ENCODE measurements at places on chromosomes 6 and 20.

DNA sequence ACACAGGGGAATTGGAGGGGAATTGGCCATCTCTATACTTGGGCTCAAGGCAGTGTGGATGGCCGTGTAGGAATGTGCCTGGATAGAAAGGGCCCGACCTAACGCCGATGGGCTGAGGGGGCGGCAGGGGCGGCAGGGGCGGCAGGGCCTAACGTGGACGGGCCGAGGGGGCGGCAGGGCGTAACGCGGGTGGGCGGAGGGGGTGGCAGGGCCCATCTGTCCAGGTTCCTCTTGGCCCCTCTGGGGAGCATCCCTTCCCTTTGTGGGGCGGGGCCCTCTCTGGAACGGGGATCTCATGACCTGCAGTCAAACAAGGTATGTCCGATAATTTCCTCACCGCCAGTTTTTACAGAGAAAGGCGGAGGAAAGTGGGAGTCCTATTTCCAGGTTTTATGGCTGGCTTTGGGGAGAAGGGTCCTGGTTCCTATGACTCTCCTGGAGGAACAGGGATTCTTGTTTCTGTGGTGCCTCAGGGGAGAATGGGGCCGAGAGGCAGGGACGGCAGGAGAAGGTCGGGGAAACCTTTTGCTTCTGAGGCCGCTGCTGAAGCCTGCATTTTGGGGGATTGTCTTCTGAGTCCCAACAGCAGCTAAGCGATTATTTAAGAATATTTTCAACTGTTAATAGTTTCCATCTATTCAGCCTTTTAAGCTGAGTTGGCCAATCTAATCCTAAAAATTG is 100.8 kb upstream of the FRMD1 start:
- no peak for DNase-seq

DNA sequence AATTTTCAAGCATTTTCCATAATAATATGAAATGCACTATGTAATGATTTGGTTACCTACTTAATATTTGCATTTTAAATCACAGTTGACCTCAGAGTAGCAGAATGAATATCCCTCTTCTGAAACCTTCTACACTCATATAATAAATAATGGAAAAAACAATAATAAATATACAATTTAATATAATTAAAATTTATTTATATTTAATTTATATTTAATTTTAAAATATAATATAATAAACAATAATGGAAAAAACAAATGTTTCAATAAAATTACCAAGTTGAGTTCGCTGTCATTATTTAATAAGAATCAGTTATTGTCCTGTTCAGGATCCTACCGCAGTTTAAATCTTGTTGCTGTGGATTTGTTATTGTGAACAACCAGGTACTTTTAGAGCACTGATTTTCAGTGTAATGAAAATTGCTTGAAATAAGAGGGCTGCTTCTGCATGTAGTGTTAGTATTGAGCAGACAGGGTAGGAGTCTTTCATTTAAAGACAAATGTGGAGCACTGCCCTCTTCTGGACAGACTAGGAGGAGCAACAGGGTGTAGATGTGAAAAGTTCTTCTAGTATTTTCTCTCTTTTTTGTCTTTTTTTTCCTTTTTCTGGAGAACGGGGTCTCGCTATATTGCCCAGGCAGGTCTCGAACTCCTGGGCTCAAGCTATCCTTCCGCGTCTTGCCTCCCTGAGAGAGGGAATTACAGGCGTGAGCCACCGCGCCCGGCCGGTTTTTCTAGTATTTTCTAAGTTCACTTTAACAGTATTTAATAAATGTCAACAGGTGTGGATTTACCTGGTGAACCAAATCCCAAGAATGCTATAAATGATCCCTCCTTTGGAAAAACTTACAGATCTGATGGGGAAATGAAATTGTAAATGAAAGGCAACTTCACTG is 13.6 kb downstream of the TRAPPC3L start:
- peak; percentile 72 for DNase-seq

GRCh38 chr6:122008101-122008999 is 391.1 kb upstream of the HSF2 start:
- DNase-seq: no peak

- DNase-seq: no peak
Measured at GRCh38 chr6:42624601-42625000, 60.8 kb downstream of the UBR2 start.

- peak; percentile 51 for DNase-seq
Measured at GRCh38 chr6:41707565-41708200, 27.7 kb downstream of the TFEB start.

DNA sequence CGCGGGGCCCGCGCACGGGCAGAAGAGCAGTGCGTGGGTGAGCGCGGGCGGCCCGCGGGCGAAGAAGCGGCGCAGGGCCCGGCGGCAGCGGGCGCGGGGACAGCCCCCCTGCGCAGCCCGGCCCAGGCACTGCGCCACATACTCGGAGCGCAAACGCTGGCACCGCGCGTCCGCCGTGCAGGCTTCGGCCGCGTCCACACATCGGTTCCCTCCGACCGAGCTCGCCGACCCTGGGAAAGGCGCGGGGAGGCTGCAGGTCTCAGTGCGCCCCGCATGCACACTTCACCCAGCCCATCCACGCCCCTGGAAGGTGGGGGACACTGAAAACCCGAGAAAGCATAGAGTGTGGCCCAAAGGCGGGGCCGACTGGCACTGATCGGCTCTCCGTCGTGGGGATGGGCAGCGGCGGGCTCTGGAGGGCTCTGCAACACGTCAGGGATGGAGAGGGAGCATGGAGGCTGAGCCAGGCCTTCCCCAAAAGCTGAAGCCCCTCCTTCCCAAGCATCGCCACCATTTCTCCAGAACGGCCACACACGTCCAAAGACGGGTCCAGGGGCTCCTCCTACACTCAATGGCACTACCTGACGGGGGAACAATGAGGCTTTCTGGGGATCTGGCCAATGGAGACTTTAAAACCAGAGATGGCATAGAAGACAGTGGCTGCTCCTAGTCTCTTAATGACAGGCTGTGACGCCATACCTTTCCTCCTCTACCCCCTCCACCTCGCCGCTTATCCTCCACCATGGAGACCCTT is 2.0 kb downstream of the GFRA4 start:
- DNase-seq: no peak

DNA sequence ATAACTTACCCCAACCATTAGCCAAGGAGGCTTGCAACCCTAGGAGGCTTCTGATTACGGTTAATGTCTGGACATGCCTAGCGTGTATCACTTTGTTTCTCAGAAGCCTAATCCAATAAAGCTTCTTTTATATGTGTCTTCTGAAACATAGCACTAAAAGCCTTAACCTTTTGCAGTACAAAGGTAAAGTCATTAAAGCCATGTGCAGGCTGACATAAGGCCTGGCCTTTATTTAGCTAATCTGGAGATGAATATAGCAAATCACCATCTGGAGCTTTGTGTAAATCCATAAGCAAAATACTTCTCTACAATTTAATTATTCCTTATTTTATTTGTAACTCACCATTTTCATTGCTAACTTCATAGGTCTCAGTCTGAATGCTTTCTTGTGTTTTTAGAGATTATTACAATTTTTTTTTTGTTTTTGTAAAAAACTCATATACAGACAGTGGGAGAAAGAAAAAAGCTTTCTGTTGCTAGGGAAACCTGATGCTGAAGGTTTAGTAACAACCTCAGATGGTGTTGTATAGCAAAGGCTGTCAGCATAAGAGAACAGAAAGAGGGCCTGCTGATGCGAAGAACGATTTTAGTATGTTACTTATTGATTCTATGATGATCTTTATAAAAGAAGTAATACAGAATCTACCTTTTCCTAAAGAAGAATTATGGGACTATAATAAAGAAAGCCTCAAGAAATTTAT is at the start of gene EYS:
EYS (minus strand) TSS at position 101 of the 701 bp plus-strand sequence. CDS start 211,816 bp downstream, outside the sequence.
- no peak for DNase-seq

GRCh38 chr6:158358450-158359077 is 46.3 kb downstream of the TULP4 start:
- DNase-seq: peak; percentile 8
